ENCODE measurements at places on chromosomes 4 and X.

- DNase-seq: no peak
Measured at GRCh38 chrX:46770000-46770816, 11.3 kb upstream of the SLC9A7 start.

DNA sequence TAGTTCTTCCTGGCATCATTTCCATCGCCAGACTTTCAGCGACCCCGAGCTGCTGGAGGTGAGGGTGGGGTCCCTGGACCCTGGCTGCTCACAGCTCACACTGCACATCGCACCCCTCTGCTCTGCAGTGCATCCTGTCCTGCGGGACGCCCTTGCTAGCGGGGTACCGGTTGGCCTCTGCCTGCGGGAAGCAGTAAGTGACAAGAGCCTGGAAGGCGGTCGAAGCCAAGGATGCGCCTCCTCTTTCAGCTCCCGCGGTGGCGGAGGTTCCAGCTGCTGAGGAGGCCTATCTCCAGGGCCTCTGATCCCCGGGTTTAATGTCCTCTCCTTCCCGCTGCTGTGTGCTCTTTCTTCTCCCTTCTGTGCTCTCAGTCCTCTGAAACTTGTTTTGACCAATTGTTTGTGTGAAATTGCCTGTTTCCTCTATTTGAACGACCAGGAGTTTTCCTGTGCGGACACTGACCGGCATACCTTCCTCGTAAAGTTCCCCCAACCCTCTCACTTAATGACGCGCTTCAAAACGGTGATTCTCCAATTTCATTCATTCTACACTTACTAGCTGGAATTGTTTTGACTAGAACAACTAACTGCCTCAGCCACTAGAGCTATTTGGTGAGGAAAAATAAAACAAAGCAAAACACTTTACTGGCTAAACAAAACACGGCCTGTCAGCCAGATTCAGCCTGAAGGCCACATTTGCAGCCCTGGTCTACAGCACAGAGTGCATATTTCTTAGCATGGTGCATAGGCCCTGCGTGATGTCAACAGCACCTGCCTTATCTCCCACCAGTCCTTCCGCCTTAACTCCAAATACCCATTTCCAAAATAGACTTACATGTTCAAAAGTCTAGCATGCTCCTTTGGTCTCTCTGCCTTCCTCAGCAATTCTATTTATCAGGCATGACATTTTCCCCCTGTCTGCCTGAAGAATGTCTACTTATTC is 28.0 kb downstream of the MGAT4D start:
- DNase-seq: no peak

GRCh38 chr4:6446538-6447451 is 25.6 kb downstream of the PPP2R2C start:
- no peak for DNase-seq

DNA sequence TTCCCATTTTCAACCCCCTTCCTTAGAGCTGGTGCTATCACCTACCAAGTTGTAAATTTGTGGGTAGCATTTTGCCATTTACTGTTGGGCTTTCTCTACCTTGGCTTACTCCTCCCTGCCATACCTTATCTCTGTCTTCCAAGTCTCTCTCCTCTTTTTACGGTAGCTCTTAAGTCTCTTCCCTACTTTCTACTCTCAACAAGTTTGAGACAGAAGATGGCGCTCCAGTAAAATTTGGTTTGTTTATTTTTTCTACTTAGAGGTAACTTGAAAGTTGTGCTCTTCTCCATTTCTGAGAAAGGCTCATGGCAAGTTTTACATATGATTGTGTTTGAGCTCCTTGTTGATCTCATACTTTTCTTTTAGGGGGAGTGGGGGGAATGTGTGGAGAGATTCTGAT is 1508.1 kb downstream of the TECRL start:
- DNase-seq: no peak

- DNase-seq: no peak
Measured at GRCh38 chr4:81599742-81600380, 128.2 kb upstream of the RASGEF1B start.

GRCh38 chr4:10413177-10413576 is 44.0 kb downstream of the ZNF518B start:
- DNase-seq: no peak

DNA sequence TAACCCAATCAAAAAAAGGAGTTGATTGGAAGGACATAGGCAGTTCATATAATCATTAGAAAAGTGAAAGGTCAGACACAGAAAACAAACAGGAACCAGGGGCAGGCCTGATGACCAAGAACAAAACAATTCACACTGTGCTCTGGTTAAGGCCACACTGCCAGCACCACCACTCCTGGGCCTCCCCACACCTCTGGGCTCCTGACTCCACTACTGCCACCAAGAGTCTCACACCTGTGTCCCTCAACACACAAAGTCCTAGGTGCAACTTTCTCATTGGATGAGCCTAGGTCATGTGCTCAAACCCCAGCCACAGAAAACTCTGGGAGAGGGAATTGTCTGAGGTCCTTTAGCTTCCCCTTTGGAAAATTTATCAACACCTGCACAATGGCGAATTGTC is 11.1 kb upstream of the FAM9C start:
- no peak for DNase-seq

DNA sequence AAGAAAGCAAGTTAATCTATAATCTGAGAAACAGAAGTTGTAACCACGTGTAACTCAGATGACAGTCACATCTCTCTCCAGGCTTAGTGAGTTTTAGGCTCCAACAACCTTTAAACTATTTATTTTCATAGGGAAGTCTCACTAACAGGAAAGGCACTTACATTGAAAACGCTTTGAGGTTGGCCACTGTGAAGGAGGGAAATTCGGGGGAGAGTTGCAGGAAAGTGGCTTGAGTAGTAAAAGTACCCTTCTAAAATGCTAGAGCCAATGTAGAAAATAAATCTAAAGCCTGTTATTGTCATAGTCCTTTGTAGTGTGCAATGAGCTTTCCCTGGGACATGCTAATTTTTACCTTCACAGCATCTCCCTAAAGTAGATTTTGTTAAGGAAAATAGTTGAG is 995 bp upstream of the NFXL1 start:
- DNase-seq: no peak

DNA sequence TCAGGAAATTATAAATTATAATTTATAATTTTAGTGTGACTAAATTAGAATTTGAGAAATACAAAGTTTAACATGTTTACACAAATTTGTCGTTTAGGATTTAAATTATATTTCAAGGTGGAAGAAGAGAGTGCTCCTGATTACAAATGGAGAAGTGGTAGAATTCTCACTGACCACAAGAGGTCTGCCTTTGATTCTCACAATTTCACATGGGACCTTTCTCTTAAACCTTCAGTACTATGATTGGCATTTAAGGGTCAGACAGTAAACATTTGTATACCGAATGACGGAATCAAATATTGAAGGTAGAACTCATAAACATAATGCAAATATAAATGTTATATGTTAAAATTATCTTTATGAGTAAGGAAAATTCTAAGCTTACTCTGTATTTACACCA is 171.7 kb downstream of the SLIT2 start:
- no peak for DNase-seq

GRCh38 chrX:47662144-47662657 is 3.2 kb upstream of the UXT start:
- DNase-seq: no peak

DNA sequence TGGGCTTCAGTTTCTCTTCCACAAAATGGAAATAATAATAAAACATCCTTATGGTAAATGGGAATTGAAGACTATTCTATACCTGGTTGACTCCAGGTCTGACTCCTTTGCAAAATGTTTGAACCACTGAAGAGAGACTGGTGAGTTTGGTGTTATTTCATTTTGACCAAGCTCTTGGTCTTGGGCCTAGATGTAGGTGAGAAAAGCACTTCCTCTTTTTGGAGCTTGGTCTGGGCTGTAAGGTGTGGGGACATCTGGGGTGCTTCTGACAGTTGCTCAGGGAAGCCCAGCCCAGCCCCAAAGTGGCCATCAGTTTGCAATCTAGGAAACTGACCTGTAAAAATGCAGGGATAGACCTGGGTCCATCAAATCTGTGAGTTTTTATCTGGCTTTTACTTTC is 26.8 kb upstream of the SOD3 start:
- no peak for DNase-seq

DNA sequence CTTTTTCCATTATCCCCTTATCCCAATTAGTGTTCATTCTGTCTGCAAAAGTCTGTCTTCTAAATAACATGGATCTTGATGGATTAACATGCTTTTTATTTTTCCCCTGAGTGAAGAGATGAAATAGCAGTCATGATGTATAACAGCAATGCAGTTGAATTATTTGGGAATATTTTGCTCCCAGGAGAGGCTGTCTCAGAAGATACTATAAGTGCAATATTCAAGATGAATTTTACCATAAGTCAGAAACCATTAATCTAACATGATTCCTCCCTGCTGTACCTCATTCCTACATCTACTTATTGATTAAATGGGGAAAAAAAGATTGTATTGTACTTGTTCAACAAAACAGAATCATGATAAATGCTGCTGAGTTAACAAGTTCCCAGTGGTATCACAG is 233.2 kb upstream of the KCNIP4 start:
- DNase-seq: no peak

GRCh38 chr4:121654738-121655137 is 42.0 kb downstream of the ANXA5 start:
- no peak for DNase-seq

DNA sequence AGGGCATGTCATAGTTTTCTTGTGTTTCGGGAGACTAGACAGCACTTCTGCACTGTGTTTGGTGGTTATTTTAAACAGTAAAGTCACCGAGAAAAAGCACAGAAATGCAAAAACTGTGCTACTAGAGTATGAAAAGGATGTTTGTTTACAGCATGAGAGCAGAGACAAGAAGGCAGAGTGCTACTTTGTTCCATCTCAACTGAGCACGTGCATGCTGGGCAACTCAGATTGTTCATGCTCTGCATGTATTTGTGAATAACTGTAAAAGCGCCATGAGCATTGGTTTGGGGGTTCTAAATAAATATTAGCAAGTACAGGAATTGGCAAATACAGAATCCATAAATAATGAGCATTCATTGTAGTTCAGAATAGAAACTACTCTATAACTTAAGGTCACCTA is 7.4 kb downstream of the EVC start:
- DNase-seq: no peak

- DNase-seq: no peak
Measured at GRCh38 chrX:154718616-154719015, 32.3 kb downstream of the GAB3 start.

GRCh38 chr4:69748173-69748572 is 12.2 kb downstream of the SULT1B1 start:
- no peak for DNase-seq

GRCh38 chr4:37765741-37766140 is 60.7 kb upstream of the PGM2 start:
- DNase-seq: no peak

- DNase-seq: no peak
Measured at GRCh38 chrX:9071031-9071650, 37.2 kb upstream of the FAM9B start.

DNA sequence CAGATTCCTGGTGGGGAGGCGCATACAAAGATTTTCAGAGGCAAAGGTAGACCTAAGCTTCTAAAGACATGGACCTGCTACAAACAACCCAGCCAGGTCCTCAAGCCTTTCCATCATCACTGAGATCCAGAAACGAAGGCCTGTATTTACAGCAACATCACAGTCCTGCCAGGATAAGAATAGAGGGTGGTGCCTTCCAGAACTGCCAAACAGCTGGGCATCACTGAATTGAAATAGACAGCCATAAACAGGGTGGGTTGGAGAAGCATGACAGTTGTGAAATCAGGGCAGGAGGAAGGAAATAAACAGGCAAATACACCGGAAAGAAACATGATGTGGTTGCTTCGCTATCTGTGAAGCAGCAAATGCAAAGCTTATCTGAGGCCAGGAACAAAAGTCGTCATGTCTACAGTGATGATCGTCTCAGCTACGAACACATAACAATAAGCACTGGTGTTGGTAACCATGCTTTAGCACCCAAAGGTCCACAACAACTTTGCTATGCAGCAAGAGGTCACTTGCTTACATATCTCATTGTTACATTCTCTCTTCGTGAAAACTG is 6.7 kb upstream of the TMEM154 start:
- DNase-seq: no peak

GRCh38 chrX:12921886-12922598 is 15.6 kb downstream of the TLR8 start:
- DNase-seq: no peak

DNA sequence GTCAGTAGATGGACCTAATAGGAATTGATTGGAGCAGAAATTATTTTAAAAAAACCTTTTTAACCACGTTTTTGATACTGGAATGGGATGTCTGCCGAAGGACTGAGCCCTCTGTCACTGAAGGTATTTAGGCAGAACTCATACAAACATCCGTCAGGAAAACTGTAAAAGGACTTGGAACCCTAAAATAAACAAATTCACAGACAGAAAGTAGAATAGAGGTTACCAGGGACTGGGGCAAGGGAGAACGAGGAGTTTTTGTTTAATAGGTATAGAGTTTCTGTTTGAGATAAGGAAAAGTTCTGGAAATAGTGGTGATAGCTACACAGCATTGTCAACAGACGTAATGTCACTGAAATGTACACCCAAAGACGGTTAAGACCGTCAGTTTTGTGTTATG is 105.5 kb downstream of the BCOR start:
- no peak for DNase-seq

DNA sequence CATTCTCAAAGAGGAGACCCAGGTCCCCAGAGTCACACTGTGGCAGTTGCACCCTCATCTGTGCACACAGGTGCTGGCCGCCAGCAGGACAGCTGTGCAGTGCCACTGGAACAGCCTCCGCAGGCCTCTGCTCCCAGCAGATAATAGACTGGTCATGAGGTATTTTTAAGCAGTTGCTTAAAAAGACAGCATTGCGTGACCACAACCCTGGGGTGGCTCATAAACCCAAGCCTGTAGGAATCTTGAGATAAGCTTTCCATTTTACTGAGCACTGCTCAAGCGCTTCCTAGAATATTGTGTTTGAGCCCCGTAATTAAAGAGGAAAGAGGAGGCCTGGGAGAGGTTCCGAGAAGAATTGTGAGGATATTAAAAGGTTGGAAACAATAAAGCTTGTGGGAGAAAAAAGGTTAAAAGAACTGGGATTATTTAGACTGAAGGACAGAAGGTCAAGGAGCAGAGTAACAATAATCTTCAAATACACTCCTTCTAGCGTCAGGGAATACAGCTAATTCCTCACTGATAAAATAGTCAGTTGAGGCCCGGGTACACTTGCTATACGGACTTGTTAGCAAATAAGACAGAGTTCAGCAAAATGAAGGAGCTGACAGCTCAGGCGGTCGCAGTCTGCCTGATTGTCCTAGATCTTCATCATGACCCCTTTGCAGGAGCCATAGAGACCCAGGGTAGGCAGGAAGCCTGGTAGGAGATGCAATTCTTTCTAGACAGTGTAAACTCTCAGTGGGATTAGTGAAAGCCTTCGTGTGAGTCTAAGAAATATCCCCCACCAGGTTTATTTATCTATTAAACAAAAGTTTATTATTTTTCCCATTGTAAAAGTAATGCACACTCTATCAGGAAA is 86.2 kb upstream of the KIT start:
- DNase-seq: no peak
